Large intestine (tissue), 12 donors: ENCODE measurements at places on chromosomes 7 and 10.

DNA sequence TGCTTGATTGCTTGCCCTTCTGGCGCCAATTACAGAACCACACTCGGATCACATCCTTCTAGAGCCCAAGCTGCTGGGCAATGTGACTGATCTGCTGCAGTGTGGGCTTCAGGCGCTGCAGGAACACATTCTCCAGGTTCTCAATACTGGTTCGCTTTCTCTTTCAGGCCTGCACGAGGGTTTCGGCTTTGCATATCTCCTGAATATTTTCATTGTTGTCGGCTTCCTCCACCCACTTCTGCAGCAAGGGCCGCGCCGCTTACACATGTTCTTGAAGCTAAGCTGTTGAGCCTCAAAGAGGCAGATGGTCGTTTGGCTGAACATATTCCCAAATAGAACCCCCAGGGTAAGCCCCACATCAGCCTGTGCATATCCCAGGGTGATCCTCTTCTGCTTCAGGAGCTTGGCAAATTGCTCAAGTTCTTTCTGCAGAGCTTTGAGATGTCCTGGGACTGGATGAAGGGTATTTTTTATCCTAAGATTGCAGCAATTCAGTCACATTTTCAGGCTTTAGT, 64.6 kb downstream of the HERC4 start:
- H3K4me3 ChIP-seq, result no peak overlapping the region
- H3K36me3 ChIP-seq, result peaks cover 37% of the 10 kb centered on the region
- no peak for DNase-seq

DNA sequence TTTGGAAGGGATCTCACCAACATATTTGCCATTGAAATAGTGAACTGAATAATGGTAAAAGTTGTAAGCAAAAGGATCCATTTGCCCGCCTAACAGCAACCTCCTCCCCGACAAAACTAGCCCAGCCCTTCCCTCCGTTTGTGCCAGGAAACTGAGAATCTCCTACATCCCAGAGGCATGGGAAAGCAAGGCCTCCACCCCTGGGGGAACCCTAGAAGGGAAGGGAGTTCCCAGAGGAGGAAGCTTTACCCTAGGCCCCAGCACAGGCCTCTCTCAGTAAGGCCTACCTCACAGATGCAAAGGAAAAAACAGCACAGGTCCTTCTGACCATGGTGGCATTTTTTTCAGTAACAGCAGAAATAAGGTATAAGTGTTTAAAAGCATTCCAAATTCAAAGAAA, 229.7 kb downstream of the ELMO1 start:
- H3K27ac ChIP-seq, result no peak overlapping the region
- H3K4me1 ChIP-seq, result no peaks in the 10 kb centered on the region
- no peaks in the 10 kb centered on the region for H3K36me3 ChIP-seq
- no peak overlapping the region for H3K4me3 ChIP-seq

DNA sequence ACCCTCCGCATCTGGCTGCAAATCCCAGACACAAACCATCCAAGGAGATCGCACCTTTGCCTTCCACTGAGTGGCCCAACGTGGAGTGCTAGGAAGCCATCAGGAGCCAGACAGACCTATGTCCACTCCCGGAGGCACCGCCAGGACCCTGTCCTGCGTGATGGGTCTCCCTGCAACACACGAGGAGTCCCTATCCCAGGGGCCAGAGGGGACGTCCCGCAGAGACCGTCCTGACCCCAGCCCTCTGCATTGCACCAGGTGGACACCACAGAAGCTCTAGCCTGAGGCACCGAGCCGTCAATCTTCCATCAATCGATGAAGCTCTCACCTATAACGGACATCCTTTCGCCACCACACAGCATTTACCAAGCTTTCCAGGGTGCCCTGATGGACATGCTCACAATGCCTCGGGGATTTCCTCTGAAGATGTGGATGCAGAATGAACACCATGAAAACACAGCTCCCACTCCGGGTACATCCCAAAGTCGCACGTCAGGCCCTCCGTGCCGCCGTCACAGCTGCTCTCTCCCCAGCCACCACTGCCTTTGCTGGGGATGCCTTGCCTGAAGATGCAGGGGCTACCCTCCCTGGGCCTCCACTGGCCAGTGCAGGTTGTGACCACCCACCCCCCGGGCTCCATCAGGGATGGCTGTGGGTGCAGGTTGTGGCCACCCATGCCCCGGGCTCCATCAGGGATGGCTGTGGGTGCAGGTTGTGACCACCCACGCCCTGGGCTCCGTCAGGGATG, 54.1 kb downstream of the PTPRN2 start:
- H3K27me3 ChIP-seq, result no peaks in the 10 kb centered on the region
- H3K27ac ChIP-seq, result no peak overlapping the region
- no peaks in the 10 kb centered on the region for H3K36me3 ChIP-seq
- no peak for DNase-seq
- H3K4me1 ChIP-seq, result no peaks in the 10 kb centered on the region

DNA sequence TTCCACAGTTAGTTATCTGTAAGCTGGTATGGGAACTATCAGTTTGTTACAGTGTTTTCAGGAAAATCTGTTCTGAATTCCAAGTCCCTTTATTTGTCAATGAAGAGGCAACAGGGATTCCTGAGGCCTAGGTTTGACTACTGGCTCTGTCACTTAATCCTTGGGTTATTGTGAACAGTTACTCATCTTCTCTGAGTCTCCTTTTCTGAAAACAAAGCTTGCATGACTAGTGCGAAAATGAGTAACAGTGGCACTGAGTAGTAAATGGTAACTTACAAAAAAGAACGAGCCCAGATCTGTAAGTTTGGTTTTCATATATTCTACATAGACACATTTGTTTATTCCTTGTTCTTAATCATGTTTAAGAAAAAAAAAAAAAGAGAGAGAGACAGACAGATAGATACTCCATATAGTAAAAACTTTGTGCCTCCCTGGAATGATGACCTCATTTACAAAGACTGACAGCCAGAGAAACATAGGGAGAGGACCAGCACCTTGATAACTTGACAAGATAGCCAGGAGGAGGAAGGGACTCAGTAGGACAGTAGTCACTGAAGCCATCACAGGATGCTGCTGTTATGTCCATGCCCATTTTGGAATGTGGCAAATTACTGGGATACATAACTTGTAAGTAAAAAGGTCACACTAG, 1.9 kb downstream of the MRPS33 start:
- H3K4me3 ChIP-seq, result no peak overlapping the region
- no peak for DNase-seq
- peaks cover 14% of the 10 kb centered on the region for H3K36me3 ChIP-seq

DNA sequence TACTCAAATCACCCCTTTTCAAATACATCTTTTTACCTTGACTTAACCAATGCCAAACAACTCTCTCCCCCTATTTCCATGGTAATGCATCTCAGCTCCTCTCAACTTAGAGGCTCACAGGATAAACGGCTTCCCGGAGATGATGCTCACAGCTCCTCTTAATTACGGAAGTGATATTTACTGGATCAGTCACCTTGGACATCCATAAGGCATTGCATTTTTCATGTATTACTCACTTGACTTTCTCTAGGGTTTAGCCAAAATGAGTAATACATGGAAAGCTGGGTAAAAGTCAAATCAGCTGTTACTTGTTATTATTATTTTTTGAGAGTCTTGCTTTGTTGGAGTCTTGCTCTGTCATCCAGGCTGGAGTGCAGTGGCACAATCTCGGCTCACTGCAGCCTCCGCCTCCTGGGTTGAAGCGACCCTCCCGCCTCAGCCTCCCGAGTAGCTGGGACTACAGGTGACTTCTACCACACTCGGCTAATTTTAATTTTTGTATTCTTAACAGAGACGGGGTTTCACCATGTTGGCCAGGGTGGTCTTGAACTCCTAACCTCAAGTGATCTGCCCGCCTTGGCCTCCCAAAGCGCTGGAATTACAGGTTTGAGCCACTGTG, 73.3 kb upstream of the RHEB start:
- H3K27ac ChIP-seq, result no peak overlapping the region
- H3K4me1 ChIP-seq, result no peaks in the 10 kb centered on the region
- peaks cover 25% of the 10 kb centered on the region for H3K36me3 ChIP-seq
- no peaks in the 10 kb centered on the region for H3K27me3 ChIP-seq
- H3K4me3 ChIP-seq, result no peak overlapping the region

DNA sequence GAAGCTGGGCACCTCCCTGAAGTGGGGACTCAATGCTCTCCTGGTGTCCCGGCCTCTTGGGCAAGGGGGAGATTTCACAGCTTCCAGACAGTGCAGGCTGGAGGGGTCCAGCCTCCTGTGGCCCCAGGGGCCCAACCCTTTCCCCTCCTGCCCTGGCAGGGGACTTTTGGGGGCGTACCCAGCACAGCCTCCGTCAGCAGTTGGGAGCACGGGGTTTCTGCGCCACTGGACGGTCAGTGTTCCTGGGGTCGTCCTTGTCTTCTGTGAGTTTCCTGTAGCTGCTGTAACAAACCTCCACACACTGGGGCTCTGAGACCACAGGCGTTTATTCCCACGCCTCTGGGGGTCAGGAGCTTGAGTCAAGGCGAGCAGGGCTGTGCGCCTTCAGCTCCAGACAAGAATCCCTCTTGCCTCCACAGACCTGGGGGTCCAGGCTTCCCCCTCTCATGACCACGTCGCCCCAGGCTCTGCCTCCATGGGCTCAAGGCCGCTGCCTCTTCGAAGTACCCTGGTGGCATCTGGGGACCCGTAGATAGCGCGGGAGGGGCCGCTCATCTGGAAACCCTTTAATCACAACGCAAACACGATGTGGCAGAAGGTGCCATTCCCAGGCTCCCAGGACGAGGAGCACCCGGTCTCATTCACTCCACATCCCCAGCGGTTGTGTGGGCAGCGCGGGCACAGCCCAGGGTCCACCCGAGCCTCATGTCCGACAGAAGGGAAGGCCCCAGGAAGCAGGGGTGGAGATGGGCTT, 14.0 kb downstream of the PWWP2B start:
- H3K36me3 ChIP-seq, result peaks cover 30% of the 10 kb centered on the region
- no peaks in the 10 kb centered on the region for H3K27me3 ChIP-seq
- no peak for DNase-seq
- H3K4me1 ChIP-seq, result peaks cover 82% of the 10 kb centered on the region
- peak overlapping the region; percentile 88 for H3K27ac ChIP-seq
